ENCODE measurements at places on chromosomes 6 and 20.

- DNase-seq = no peak
Observed at GRCh38 chr6:93684339-93684738, 265.0 kb upstream of the EPHA7 start.

- DNase-seq = no peak
Observed at GRCh38 chr6:135655055-135655454, 157.5 kb upstream of the AHI1 start.

GRCh38 chr6:148438632-148439031 is 96.0 kb downstream of the SASH1 start:
- DNase-seq = no peak

DNA sequence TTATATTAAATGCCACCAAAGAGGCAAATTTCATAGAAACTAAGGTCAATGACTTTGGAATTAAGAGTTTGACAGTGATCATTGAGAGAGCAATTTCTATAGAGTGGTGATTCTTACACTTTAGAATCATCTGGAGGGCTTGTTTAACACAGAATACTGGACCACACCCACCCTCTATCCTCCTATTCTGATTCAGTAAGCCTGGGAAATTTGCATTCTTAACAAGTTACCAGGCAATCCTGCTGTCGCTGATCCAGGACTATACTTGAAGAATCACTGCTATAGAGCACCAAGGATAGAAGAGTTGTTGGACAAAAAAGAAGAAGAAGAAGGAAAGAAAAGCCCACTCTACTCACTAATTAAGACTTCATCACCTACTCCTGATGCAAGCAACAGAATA is 21.3 kb upstream of the TBX18 start:
- DNase-seq = no peak

GRCh38 chr6:121879149-121879548 is 443.7 kb downstream of the GJA1 start:
- DNase-seq = peak; percentile 34

DNA sequence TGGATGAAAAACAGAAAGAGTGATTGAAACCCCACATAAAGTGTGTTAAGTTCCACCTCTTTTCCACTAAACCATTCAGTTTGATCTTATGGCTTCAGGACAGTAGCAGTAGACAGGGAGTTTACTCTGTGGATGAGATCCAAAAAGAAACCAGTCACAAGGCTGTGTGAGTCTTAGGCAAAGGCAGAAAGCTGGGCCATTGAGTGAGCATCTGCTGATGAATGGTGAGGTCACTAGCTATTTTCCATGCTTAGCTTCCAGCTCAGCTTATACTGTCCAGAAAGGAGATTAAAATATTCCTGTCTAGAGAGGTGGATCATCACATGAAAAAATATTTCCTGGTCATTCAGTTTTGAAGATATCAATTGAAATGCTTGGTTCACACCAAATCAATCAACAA is 1643.9 kb downstream of the HACE1 start:
- no peak for DNase-seq

DNA sequence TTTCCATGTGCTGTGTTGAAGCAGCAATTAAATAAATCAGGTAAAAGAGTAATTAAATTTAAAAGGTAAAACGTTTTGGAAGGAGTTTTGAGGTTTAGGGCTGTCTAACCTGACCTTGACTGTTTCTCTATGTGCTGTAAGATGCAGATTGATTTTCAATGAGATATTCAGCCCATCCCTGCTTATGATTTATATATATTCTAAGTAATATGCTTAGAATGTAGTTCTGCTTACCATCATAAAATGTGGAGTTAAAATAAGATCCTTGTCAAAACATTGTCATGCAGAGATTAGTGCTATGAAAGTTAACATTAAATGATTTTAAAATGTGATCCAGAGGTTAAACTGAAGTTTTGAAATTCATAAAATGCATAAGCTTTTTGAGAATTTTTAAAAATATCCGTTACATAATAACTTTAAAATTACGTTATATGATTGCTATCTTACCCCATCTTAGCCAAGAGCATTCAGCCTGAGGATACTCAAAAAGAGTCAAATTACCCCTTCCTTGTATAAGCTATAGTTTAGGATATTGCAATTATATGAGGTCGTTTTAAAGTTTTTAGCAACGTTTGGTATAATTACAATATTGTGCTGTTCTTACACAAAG is 122.5 kb downstream of the MTHFD1L start:
- DNase-seq = peak; percentile 29

- DNase-seq = peak; percentile 17
Observed at GRCh38 chr6:75170691-75171560, 34.9 kb downstream of the COL12A1 start.

- DNase-seq = peak; percentile 64
Observed at GRCh38 chr6:155542036-155542435, 86.4 kb upstream of the NOX3 start.

DNA sequence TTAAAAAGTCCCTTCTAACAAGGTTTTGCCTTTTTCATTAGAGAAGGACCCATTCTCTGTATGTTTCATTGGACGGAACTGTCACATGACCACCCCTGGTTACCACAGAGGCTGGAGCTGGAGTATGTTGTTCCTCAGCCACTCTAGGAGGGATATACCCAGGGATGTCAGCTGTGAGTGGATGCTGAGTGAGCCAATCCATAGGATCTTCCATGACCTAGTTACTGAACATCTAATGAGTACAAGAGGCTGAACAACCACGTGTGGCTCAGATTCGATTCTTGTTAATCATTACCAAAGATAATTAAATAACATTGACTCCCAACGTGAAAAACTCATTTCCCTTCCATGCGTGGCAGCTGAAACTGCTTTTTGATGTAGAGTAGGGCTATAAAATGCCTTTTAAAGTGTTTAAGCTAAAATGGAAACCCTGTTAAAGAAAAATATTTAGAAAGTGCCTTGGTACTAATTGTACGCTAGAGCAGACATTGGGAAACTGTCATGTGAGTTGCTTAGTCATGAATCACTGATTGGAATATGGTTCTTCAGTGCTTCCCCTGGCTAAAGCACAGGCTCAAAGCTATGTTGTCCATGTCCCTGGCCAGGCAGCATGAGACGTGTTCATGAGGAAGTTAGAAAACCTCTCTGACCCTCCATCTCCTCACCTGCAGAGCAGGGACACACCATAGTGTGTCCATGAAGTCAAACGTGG is 256.1 kb downstream of the ZNF217 start:
- DNase-seq = no peak

DNA sequence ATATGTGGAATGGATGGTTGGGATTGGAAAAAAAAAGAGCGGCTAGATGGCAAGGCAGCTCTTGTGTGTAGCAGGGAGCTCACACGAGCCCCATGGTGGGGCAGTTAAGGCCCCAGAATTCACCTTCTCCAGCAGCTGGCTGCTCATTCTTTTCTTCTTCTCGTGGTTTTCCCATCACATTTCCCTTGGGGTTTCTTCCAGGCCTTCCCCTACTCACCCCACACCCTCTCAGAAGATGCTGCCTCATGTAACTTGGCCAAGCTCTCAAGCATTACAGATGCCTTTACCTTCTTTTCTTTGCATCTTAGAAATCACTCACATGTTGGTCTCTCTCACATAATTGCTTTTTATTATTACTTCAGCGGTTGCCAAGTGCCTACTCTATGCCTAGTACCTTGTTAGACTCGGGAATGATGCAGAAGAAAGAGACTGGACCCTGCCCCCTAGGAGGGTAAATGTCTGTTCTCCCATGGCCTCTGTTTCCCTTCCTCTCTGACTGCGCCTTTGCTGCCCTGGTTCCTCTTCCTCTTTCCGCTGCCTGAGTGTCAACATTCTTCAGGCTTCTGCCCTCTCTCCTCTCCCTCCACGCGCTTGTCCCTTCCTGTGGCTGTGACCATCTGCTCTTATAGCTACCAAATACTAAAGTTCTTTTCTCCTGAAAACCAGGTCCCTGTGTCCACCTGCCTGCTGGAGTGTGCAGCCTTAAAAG is 28.6 kb downstream of the PPARD start:
- DNase-seq = no peak

DNA sequence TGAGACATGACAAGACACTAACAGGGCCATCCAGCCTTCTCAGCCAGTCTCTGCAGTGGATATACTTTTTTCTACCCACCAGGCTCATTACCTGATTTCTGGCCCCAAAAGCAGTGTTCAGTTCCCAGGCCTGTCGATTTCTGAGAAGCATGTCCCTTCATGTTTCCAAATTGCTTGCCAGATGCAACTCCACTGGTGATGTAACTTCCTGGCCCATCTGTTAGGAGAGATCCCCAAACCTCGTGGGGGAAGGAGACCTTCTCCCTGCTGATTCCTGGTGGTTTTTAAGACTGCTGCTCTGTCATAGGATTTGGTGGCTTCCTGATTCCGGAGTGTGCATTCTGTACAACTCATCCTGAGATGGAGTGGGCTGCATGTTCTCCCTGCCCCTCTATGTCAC is 31.6 kb upstream of the MRPS10 start:
- no peak for DNase-seq

GRCh38 chr6:797479-798077 is 104.6 kb upstream of the EXOC2 start:
- peak; percentile 85 for DNase-seq

GRCh38 chr6:35569011-35569461 is 56.3 kb upstream of the TULP1 start:
- peak; percentile 48 for DNase-seq

- no peak for DNase-seq
Observed at GRCh38 chr20:23625236-23625964, 12.4 kb downstream of the CST3 start.

DNA sequence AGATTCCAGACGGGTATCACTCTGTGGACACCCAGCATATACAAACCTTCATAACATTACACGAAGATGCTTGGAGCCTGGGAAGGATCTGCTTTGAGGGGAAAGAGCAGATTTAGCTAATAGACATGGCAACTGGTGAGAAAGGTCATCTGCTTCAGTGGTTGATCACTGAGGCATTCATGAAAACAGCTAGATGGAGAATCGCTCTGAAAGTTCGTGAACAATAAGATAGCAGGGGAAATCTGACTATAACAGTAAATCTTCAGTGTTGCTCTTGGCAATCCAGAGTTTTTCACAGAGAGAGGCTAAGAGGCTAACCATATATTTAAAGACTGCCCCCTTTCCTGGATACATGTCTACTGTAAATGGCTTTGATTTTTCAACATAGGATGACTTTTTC is 245.3 kb downstream of the FARS2 start:
- DNase-seq = no peak

DNA sequence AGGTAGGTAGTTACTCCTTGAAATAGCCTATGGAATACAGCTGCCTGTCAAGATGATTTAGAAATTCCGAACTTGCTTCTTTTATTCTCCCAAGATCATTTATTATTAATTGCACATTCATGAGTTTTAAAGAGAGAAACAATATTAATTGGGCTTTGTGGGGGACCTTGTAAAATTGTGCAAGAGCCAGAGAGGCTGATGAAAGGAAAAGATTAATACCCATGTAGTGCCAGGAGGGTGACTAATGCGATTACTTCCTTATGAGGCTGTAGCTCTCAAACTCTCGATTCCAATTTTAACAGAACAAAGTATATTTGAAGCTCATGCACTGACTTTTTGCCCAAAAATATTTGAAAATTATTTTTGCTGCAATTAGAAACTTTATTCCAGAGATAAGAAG is 423.8 kb upstream of the ID4 start:
- DNase-seq = no peak
